CD4-positive, alpha-beta T cell treated with Interleukin-2 at 100 ng/mL for 4 hours (primary cell): ENCODE measurements at places on chromosomes 1 and 21.

- no peak for DNase-seq
Measured at GRCh38 chr1:235327559-235328270, at the start of gene ARID4B. ARID4B (minus strand) TSS chr1:235328179; CDS start chr1:235326919, 1,260 bp downstream.

GRCh38 chr1:104463126-104463697 is 713.5 kb downstream of the AMY1C start:
- DNase-seq = no peak

DNA sequence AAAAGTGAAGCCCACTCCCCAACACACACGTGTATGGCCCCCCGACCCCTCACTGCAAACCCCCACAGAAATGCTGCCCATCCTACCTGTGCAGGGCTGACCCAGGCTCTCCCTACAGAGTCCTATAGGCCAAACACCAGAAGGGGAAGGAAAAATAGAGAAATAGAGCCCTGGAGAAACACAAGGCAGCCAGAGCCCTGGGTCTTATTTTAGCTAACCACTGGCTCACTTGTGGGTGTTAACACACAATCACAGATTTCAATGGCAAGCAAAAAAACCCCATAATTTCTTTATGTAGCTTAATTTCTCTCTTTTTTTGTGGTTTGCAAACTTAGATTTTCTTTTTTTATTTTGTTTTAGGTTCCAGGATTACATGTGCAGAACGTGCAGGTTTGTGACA is 989 bp upstream of the PIGR start:
- DNase-seq = no peak

DNA sequence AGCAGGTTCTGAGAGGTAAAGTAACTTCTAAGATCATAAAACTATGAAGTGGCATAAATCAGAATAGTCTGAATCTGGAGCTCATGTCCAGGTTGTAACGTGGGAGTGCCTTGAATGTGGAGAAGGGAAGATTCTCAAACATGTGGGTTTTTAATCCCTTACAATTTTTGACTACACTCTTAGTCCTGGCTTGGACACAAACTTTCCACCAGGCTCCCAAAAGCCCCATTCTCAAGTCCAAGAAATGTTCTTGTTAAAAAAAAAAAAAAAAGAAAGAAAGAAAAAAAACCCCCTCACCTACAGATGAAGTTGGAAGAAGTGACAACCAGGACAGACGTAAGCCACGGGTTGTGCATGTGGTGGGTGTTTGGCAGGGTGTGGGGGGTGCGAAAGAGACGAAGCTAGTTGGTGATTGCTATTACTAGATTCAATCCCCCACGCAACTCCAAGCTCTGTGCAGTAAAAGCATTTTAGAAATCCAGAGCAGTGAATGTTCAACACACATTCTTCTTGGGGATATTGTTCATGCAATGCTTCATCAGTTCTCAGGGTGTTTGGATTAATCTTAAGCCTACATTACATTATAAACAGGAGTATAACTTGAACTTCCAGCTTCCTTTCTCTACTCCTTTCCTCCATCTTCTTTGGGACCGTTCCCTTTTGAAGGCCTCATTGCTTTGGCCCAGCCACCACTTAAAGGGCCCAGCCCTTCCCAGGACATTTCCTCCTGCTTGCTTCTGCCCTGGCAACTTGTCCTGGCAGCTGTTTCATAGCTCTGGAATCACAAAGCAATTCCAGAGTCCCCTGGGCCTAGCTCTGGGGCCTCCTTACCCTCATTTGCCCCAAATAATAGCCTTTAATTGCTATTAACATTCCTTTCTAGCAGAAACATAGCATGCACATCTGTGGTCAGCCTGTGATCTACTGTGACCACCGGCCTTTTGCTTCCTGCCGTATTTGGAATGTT is 41.8 kb downstream of the PHC2 start:
- DNase-seq = no peak

DNA sequence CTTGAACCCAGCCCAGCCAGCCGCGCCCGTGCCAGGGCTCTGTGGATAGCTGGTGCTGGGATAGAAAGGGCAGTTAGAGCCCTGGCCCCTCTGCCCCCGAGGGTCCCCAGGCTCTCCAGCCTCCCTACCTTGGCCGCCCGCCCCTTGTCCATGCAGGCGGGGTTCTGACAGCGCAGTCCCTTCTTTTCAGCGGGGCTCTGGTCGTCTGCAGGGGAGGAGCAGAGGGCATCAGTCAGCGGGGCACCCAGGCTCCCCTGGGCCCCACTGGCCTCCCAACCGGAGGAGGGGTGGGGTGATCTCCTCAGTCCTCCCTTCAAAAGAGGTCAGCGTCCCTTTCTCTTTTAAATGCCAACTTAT is 4.9 kb upstream of the PLEKHG5 start:
- no peak for DNase-seq

DNA sequence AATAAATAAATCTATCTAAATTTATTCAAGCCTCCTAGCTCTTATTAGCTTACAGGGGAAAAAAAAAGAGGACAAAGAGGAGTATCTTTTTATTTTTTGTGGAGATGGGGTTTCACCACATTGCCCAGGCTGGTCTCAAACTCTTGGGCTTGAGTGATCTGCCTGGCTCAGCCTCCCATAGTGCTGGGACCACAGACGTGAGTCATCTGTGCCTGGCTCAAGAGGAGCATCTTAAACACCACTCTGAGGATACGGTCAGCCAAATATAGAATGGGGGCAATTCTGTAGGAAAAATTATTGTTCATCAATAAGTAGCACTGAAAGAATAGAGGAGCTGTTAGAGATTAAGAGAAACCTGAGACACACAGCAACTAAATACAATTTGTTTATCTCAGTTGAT is 24.1 kb downstream of the SLC45A3 start:
- no peak for DNase-seq

DNA sequence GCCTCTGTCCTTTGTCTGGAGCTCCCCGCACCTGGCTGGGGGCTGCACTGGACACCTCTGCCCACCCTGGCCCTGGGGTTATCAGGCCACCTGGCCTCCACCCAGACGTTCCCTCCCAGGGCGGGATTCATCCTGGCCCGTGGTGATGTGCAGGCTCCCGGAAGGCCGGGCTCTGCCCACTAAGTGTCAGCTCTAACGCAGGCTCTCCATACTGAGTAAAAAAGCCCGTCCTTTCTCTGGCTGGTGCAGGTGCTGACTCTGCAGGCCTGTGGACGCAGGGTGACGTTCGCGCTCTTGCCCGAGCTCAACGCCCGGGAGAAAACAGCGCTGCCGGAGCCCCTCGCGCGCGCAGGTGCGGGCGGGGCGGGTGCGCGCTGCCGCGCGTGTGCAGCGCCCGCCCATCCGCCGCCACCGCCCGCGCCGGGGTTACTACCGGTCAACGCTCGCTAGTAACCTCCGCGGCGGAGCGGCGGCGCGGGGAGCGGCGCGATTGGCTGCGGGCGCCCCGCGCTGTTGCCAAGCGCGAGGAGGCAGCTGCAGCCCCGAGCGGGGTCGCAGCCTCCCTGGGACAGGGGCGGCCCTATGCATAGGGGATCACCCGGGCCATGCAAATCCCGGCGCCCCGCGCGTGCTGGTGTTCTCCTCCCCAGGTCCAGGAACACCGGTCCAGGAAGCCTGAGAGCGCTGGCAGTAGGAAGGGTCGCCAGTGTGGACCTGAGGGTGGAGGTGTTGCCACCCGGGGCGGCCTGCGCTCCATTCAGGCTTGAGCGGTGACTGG is 15.7 kb downstream of the ABCG1 start:
- peak; percentile 84 for DNase-seq

- DNase-seq = no peak
Measured at GRCh38 chr1:109501644-109502363, 7.7 kb downstream of the AMIGO1 start.

GRCh38 chr21:23402929-23403520 is 2204.3 kb downstream of the MRPL39 start:
- no peak for DNase-seq

DNA sequence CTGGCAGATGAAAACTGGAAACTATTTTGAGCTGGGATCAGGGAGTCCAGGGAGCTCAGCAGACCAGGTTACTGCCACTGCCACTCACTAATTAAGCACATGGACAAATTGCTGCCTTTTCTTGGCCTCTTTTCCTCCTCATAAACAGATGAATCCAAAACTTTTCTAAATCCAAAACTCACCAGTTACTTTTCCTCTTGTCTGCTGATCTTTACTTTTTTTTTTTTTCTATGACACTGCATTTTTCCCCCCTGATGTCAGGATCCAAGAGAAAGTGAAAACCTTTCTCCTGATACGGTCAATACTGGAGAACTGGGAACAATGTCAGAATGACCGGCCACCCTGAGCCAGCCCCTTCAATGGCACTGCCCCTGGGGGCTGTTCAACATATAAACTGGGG is 405.8 kb downstream of the DUSP10 start:
- DNase-seq = no peak

DNA sequence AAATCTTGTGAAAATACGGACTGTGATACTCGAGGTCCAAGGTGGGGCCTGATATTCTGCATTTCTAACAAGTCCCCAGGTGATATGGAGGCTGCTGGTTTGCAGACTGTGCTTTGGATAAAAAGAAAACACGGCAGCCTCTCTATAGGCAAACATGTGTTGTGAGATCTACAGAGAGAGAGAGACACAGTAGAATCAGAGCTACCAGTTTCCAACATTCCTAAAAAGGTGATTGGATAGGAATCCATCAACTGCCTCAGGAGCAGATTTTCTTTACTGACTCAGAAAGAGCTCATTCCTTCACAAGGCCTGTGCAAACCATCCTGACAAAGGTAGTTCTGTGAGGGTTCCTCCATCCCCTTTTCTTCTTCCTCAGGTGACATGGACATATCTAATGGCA is 651.6 kb upstream of the CAMK1G start:
- DNase-seq = no peak

DNA sequence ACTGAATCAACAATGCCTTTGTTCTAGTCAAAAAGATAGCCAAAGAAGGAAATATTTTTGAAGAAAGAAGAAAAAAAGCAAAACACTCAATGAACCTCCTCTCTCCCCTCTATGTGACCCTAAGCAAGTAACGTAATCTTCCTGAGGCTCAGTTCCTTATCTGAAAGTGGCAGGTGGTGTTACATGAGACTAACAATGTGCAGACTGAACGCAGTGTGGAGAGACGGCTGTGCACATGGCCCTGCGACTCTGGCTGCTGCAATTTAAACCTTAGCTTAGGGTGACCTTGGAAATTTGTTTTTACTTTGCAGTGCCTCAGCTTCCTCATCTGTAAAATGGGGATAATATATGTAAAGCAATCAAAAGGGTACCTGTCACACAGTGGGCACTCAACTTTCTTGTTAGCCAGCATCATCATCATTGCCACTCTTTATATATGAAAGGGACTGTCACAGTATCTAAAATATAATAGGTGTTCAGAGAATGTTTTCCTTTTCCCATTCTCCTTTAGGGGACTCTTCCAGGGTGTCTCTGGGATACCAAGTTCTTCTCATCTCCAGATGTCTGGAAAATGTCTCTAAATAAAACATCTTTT is 100.1 kb upstream of the JUN start:
- DNase-seq = no peak

DNA sequence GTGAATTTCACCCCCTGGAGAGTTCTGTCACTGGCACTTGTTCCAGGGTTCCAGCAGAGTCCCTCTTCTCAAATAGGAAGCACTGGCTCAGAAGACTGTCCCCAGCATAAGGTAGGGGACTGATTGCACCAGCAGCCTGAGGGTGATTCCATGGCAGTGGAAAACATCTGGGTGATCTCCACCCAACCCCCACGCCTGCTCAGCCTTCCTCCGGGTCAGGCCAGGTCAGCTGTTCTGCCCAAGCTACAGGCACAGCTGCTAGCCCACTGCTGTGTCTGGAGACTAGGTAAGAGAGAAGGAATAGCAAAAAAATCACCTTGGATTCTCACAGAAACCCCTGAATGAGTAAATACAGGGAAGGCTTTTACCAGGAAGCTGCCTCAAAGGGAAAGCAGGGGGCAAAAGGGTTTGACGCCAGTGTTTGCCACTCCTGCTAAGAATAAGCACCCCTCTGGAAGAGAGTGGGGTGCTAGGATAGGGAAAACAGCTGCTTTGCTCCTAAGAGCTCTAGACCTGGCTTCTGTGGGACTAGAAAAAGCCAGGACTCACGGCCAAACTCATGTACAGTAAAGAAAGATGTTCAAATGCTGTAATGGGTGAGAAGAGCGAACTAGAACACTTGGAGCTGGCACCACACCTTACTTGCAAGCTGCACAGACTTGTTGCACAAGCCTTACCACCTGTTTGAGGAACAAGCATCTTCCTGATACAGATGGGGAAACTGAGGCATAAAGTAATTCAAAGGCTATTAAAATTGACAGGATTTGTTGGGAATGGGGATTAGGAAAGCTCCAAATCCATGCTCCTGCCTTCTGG is 1.0 kb upstream of the DENND2D start:
- DNase-seq = no peak

- no peak for DNase-seq
Measured at GRCh38 chr1:225772848-225773247, 4.8 kb upstream of the SRP9 start.

DNA sequence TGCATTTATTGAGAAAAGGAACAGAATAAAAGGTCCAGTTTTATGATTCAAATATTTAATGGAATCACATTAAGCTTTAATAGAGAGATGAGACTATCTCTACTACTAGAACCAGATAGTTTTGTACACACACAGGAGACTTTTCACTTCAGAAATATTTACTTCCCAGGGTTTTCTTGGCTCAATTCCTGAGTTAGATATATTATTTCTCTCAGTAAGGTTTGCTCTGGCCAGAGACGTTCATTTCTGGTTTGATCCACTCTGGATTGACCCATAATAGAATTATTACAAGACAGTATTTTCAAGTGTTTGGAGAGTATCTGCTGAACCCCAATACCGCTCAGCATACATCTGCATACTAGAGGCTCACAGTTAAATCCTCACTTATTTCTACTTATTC is 1.3 kb upstream of the RCOR3 start:
- DNase-seq = no peak

DNA sequence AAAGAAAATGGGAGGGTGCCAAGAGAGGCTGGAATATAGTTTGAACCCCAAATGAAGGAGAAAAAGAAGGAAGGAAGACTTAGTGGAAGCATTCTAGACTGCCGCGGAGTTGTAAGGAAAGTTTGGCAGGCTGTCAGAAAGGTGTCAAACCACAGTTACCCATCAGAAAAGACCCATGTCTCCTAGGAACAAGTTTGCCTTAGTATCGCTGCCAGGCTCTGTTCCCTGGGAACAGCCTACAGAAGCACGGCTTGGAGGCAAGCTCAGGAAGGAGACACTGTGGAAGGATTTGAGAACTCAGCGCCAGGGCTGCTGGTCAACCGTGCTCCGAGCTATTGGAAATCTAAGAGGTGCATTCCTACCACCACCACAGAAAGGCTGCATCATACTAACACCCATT is 197.4 kb downstream of the RRAGC start:
- no peak for DNase-seq

GRCh38 chr1:222791006-222791710 is 23.7 kb upstream of the DISP1 start:
- no peak for DNase-seq

- DNase-seq = peak; percentile 16
Measured at GRCh38 chr1:243798726-243799125, 51.3 kb downstream of the AKT3 start.

DNA sequence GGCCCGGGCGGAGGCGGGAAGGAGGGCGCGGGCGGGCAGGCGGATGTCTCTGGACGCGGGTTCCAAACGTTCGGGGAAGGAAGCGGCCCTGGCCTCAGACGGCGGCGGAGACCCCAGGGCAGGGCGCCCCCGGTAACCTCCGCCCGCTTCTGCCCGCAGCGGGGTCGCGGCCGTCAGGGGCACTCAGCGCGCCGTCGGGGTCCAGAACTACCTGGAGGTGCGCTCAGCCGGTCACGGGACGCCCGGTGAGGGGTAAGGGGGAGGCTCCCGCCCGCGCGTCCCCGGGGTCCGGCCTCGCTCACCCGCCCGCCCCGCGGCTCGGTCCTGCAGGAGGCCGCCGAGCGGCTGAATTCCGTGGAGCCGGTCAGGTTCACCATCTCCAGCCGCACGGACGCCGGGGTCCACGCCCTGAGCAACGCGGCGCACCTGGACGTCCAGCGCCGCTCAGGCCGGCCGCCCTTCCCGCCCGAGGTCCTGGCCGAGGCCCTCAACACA is 406 bp downstream of the PUSL1 start:
- DNase-seq = no peak
